ENCODE measurements at places on chromosomes 1 and 21.
A peak's percentile ranks its signal among the peaks of the same experiment; 100 is the strongest.

DNA sequence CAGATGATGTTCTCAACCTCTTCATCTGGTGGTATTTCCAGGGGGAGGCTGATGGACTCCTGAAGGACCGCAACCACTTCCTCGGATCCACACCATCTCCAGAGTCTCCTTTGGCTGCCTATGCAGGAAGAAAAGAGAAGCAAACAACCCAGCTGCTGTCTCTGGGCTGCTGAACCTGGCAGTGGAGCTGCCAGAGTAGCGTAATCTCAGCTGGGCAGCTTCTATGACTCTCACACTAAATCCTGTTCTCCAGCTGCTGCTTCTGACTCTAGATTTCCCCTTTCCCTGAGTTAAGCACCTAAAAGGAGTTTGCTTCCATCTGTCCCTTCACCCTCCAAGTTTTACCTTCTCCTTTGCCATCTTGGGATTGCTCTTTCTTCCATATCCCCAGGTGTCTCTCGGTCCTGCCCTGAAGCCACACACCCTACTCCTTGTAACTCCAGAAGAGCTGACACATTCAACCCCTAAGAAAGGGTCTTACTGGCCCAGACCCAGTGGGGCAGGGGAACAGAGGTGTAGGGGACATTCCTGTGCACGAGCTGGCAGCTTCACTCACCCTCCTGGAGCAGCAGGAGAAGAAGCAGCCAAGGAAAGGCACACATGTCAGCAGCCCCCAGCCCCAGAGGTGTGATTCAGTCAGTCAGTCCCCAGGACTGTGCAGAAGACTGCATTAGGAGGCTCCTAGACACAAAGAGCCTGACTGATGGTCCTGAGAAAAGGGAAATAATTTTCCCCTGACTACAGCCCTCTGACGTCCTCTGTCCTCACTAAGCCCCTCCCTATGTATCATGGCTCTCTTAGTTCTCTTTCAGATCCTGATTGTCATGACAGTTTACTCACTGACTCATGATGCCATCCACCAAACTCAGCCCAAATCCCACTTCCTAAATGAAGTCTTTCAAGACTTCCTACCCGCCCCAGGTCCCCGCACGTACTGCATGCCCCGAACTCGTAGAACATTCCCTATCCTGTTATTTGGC lies at the start of gene SLAMF9:
Gene SLAMF9 (minus strand): TSS at position 702 of the 980 bp plus-strand sequence. CDS start 100 bp downstream, at position 602.
- DNase-seq = no peak

- no peak for DNase-seq
These were observed 202.2 kb upstream of the C8B start for GRCh38 chr1:57167997-57168396.

GRCh38 chr21:38911484-38912101 lies 105.9 kb downstream of the ETS2 start:
- DNase-seq = no peak

GRCh38 chr1:174954671-174955669 lies 44.8 kb upstream of the CACYBP start:
- DNase-seq = no peak

- no peak for DNase-seq
These were observed 159.0 kb upstream of the CD34 start for GRCh38 chr1:208069908-208070307.

GRCh38 chr21:38611277-38611676 lies 113.0 kb upstream of the ERG start:
- no peak for DNase-seq

- DNase-seq = no peak
These were observed 66.1 kb downstream of the SPAG17 start for GRCh38 chr1:118118873-118119463.

GRCh38 chr21:44762221-44763049 lies 39.2 kb downstream of the UBE2G2 start:
- DNase-seq = no peak

- no peak for DNase-seq
These were observed 81.8 kb downstream of the TMEM53 start for GRCh38 chr1:44592208-44593145.

DNA sequence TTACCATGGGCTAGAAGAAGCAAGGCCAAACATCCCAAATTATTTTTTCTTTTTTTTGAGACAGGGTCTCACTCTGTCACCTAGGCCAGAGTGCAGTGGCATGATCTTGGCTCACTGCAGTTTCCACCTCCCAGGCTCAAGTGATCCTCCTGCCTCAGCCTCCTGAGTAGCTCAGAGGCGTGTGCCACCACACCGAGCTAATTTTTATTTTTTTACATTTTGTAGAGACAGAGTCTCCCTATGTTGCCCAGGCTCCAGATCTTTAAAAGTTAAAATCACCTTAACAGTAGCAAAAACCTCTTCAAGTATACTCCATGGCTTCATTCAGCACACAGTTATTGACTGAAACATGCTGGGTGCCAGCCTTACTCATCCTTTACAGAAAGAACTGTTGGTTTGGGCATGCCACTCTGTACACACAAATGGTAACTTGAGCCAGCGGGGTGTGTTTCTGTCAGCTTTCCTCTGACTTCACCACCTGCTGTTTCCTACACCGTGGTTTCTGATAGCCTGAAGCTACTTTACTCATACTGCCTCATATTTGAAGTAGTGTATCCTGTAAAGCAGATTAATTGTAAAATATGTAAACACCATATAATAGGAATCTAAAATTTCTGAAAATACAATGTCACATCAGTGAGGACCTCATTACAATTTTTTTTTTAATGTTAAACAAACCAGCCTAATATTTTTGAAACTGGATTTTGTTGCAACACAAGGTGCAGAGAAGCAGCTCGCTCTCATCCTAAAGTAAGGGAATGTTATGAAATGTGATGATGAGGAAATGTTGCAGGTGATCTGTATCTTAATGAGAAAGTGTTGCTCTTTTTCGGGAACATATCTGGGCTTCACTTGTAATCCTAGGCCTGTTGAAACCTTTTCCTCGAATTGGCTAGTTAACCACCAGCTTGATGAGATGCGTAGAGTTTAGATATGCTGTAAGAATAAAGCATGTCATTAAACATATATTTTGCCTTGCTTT lies 113.9 kb downstream of the ATP5PO start:
- DNase-seq = no peak

DNA sequence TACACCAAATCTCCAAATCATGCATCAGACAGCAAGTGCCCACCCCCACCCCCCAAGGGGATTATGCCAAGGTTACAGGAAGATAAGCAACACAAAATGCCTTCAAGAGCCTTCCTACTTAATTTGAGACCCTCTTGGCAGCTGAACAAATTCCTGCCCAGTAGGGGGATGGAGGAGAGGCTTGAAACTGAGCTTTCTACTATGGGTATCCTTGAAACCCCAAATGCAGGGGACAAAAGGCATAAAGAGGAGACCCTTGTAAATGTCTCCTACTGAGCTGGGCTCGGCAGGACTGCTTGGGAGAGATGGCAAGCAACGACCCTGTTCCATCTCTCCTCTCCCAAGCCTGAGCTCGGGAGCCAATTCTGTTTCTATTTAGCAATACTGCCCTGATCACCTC lies 3.5 kb downstream of the SLC41A1 start:
- DNase-seq = no peak

- DNase-seq = no peak
These were observed 66.7 kb upstream of the PARP1 start for GRCh38 chr1:226474443-226475141.

GRCh38 chr21:34807146-34807880 lies 138.5 kb downstream of the CLIC6 start:
- peak; percentile 60 for DNase-seq

- peak; percentile 66 for DNase-seq
These were observed at the start of gene IRF6 for GRCh38 chr1:209805875-209806760. IRF6 (minus strand) TSS chr1:209806142; CDS start chr1:209801413, 4,729 bp downstream.

DNA sequence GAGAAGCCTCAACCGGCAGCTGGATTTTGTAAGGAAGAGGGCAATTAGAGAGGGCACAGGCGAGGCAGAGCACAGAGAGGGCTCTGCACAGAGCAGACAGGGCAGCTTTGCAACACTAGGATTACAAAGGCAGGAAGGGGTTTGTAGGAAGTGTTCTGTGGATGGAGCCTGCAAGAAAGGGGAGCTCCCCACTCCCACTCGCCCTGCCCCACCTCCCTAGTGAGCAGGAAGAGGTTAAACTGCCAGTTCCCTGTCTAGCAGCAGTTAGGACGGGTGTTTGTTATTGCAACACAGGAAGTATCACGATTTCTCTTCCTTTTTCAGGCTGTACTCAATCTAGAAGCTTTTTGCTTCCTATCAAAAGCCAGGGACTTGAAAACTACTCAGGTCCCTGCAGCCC lies 63.3 kb upstream of the LRRC8D start:
- no peak for DNase-seq

DNA sequence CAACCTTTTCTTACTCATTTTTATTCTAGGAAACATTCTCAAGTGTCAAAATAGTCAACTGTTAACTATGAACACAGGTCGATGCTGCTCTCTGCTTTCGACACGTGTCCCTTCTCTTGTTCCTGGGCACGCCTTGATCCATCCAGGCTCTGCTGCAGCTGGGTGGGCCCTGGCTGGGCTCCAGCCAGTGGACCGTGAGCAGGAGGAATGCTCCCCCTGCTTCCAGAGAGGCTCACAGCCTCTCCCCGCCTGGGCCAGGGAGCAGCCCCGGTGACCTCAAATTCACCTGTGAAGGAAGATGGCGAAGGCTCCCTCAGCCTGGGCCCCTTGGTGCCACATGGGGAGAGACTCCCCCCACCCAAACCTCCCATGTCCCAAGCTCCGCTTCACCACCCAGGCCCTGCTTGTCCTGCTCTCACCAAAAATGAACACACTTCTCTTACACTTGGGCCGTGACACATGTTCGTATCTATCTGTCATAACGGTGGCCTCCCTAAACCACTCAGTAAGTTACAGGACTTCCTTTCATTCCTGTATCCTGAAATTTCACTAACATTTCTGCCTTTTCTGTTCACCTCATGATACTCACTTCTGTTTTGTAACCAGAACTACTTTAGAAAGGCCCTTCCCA lies 24.6 kb upstream of the ADARB1 start:
- no peak for DNase-seq

DNA sequence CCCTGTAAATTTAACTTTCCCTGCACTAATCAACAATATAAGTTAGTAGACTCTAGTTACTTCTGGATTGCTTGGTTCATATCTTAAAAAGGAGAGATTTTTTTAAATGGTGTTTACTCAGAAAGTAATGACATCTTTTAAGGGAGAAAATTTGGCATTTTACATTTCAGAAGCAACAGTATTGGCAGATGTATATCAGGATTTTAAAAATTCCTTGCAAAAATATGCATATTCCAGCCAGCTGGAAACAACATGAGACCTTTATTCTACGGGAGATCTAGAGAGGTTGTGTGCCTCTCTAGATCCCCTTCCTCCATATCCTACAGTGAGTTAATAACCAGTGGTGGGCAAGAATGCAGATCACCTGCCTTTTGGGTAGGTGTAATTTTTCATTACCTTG lies 848.2 kb downstream of the USP25 start:
- DNase-seq = no peak

DNA sequence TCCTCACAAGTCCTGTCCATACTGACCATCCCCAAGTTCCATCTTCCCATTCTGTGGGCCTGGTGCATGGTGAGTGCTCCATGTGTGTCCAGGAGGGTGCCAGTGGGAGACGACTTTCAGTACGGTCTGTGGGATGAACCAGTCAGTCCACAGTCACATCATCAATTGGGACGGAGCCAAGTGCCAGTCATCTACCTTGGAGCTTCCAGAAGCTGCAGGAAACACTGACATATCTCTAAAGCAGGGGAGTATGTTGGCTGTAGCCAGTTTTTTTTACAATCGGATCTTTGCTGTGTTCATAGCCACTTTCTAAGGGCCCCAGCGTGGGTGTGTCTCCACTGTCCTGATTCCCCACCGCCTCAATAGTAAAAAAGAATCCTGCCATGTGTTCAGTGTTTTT lies 13.6 kb upstream of the TRIM17 start:
- no peak for DNase-seq

DNA sequence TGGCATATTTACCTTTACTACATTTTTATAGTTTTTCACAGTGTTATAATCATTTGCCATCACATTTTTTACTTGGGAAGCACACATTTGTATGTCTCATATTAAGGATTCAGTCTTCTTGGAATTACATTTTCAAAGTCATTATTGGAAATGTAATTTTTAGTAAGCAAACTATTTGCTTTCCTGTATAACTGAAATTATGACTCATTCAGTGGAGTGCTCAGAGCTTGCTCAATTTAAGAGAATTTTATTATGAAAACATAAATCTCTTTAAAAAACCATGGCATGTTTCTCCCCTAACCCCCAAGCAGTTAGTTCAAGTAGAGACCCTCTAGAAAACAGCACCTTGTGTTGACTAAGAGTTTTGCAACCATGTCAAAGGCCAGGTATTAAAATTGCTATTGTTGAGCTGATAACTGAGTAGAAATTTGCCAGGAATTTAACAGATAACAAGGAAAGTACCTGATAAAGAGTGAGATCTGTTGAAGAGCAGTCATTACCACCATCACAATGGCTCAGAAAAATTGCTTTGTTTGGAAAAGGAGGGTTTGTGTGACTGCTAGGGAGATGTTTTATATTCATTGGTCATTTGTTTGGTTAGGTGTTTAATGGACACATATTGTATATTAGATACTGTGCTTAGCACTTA lies 105.9 kb downstream of the KCNK2 start:
- DNase-seq = no peak

DNA sequence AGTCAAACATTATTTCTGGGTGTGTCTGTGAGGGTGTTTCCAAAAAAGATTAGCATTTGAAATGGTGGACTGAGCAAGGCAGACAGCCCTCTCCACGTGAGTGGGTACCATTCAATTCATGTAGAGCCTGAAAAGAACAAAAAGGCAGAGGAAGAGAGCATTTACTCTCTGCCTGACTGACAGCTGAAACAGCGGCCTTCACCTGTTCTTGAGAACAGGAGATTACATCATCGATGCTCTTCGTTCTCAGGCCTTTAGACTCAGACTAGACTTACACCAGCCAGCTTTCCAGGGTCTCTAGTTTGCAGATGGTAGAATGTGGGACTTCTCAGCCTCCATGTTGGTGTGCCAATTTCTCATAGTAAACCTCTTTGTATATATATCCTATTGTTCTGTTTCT lies 302.3 kb downstream of the BACH1 start:
- no peak for DNase-seq

GRCh38 chr1:76336931-76337371 lies 262.4 kb downstream of the ST6GALNAC3 start:
- no peak for DNase-seq

DNA sequence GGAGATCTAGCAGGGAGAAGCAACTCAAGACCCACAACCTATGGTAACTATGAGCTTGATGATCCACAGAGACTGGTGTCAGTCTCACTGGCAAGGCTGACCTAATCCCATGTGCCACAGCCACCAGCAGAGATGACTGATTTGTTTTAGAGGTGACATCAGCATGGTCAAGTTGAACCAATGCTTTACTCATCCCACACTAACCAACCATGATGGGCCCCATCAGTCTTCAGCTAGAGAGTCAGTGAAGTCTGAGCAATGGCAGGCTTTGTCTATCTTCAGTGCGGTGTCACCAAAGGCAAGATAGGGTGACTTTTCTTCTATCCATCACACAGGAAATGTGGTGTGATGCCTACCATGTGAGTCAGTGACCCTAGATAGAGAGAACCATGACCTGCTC lies 1470.7 kb downstream of the NCAM2 start:
- DNase-seq = no peak

Data from T-helper 17 cell (primary cell).